Fibroblast of villous mesenchyme (primary cell): ENCODE measurements at places on chromosomes 3 and 15. TPM values are rescaled to one million over a fixed set of nuclear protein-coding genes. Genes with fewer than 3 reads are reported as not detected.

GRCh38 chr15:52746162-52746757 is 43.9 kb downstream of the ONECUT1 start:
- no peak for DNase-seq

DNA sequence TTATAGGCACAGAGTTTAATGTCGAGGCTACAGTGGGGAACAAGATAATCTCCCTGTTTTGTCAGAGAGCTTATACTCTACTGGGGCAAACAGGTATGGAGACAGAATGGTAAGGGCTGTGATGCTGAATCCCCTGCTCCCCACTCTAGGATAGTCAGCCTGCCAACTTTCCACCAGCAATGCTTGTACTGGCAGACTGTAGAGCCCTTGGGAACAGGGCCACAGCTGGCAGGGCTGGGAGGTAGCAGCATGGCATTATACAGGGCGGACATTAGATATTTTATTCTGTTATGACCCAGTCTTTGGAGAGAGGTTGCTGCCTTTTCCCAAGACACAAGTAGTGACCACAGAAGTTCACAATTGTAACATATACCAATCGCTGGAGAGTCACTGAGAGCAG is 91.2 kb downstream of the ARRDC4 start:
- no peak for DNase-seq

DNA sequence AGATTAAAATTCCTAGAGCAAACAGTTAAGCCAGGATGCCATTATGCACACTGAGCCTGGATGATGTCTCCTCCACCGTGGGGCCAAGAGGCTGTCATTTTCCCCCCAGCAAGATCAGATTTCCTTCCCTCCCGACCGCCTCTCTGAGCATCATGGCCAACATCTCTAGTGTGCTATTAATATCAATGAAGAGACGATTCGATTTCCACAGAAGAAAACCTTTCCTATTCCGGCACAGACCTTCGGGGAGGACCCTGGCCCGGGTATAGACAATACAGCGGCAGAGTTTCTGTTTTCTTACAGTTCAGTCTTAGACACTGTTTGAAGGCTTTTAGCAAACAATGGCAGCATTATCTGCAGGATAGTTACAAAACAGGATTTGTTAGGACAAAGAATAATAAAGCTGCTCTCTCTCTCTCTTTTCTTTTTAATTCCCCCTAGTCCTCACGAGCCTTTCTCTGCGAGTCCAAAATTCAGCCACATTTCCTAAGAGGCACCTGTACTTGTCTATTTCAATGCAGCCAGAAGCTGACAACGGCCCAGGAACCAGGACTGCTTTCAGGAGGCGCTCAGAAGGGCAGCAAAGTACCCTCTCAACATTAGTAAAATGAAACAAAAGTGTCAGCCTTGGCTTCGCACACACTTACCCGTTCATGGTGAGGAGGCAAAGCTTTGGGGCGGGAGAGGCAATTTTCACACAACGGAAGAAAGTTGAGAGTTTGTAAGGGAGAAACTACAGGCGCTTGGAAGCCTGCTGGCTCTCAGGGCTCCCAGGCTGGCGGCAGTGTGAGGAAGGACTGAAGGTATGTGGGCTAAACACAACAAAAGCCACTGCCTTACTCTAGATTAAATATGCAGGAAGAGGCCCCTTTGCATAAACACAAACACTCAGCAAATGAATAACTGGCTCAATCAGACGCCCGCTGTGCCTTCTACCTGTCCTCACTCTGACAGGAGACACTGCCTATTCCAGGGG is 278.0 kb downstream of the FOXP1 start:
- DNase-seq, result no peak

- DNase-seq, result no peak
Observed at GRCh38 chr3:189365609-189366564, 194.1 kb downstream of the TPRG1 start.

GRCh38 chr3:173553635-173554280 is 156.2 kb downstream of the NLGN1 start:
- peak; percentile 34 for DNase-seq

Gene B4GALT4
- total RNA-seq, result 28.3 and 47.5 TPM in 2 replicates

- DNase-seq, result peak; percentile 45
Observed at GRCh38 chr15:62985768-62986167, 56.8 kb upstream of the TPM1 start.
